Fibroblast of pulmonary artery (primary cell): ENCODE measurements at places on chromosomes 4 and X.

GRCh38 chr4:67087897-67088296 lies 457.4 kb downstream of the CENPC start:
- DNase-seq = peak; percentile 24

- DNase-seq = peak; percentile 93
Observed at GRCh38 chr4:186621959-186622553, 66.7 kb upstream of the MTNR1A start.

DNA sequence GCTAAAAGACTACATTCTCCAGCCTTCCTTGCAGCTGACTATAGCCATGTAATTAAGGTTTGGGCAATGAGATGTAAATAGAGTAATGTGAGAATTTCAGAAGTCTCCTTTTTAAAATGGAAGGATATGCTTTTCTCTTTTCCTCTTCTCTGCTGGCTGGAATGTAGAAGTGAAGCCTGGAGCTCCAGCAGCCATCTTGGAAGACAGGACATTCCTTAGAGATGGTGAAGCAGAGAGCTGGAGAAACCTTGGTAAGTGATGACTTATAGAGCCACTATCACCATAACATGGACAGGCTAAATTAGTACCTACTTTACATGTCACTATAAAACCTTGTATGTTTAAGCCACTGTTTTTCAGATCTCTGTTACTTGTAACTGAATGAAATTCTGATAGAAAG lies 48.0 kb downstream of the RASL11B start:
- no peak for DNase-seq

- DNase-seq = peak; percentile 43
Observed at GRCh38 chrX:134849390-134849789, 141.4 kb upstream of the SMIM10 start.

GRCh38 chr4:10554121-10554520 lies 96.9 kb upstream of the ZNF518B start:
- no peak for DNase-seq

DNA sequence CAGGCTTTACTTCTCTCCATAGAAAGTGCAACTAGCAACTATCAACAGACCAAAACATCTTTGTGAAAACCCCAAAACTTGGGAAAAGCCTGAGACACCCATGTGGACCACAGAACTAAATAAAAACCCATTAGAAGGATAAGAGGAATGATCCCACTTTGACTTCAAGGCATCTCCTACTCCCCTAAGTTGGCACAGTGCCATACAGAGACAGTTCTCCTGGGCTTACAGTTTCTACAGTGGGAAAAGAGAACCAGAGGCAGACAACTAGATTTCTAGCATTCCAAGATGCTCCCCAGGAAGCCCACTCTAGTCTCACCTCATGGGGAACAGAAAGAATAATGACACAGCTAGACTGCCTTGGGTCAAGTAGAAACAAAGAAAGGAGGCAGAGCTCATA lies 20.4 kb downstream of the TMLHE start:
- no peak for DNase-seq

- DNase-seq = no peak
Observed at GRCh38 chr4:182518421-182518820, 275.2 kb downstream of the TENM3 start.

DNA sequence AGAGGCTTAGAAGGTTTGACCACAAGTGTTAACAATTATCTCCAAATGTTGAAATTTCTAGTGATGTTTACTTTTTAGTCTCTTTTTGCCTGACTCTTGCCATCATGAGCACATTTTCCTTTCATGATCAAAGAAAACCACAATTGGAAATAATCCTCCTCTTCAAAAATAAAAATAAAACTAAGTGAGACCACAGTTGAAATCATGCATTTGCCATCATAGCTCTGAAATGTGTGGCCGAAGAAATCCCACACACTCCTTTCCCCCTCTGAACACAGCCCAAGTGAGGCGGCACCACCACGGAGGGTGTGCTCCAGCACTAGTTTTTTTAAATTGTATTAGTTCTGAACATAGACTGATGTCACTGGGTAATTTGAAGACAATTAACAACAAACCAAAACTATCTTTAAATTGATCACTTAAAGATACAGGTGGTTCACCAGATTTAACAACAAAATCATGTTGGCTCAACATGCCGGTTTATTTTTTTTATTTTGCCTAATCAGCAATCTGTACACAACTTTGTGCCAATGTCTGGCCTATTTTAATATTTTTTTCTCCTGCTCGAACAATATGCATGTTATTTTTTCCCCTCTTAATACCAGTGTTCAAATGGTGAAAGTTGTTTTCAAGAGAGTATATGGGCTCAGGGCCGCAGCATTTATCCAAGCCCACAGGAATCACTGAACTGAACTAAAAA lies 17.6 kb downstream of the APBB2 start:
- DNase-seq = no peak

DNA sequence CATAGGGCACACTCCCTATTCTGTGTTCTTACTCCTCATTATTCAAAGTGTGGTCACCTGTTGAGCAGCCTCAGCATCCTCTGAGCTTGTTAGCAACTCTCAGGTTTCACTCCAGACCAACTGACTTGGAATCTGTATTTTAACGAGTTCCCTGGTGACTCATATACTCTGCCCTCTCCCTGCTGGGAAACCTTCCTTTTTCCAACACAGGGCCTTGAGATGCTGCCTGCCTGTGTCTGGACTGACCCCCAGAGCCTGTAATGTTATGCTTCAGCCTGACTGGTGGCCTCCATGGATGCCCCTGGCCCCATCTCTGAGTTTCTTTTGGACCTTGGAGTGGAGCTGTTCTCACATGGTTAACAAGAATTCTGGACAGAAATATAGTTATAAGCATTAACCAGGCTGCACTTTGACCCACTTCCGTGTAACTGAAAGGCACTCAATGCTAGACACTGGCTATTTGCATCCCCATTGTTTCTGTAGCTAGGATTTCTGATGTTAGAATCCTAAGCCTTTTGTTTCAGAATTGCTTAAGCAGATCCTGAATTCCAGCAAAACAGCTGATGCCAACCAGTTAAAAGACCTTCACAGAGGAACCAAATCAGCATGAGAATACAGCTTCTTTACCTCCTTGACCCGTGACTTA lies 262.6 kb downstream of the STIM2 start:
- no peak for DNase-seq

DNA sequence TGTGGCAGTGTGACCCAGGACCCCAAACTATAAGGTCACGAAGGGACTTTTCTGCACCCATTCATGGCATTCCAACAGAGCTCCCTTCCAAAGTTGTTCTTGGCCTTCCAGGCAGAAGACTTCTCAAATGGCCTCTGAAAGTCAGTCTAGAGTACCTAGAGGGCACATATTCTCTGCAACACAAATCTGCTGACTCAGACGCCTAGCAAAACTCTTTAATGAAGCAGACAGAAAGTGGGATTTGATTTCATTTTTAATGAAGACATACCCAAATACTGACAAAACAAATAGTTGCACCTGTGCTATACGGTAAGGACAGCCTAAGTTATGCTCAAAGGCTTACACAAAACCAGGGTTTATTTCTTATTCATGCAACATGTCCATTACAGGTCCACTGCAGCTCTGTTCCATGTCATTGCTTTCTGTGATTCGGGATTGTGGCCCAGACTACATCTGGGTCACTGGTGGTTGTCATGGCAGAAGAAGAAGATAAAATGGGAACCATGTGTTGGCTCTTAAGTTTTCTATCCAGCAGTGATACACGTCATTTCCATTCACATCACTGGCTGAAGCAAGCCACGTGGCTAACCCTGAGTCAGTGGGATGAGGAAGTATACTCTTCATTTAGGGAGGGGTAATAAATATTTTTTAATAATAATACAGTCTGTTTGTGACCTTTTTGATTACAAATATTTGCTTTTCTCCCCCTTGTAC lies 57.7 kb downstream of the NAT8L start:
- no peak for DNase-seq

DNA sequence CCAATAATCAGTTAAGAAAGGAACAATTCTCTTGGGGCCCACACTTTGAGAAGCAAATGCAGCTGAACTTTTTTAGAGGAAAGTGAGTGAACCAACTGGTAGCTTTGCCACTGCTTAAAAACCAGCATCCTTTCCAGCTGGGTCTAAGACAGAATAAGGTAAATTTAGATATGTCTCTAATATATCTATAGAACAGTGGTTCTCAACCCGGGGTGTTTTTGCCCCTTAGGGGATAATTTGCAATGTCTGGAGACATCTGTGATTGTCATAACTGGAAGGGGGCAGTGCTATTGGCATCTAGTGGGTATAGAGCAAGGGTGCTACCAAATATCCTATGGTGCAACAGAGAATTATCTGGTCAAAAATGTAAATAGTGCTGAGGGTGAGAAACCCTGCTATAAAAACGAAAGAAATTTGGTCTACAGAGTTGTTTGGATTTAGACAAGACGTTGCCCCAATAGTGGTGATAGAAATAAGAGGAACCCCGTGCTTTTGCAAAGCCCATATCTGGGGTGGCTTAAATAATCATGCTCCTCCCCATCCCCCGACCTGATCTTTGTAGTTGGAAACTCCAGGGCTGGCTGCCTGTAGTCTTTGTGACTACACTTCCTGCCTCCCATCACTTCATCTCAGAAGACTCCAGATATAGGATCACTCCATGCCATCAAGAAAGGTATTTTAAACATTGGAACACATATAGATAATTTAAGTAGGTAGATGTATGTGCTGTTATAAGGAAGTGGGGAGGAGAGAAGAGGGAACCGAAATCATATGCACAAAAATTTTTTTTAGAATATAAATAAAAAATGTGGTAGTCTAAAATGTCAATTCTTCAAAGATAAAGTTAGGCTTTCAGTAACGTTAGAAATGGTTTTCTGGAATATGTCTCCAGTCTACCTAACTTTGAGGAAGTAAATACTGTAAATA lies at the start of gene TLR7:
TLR7 (plus strand) TSS at position 622 of the 927 bp plus-strand sequence. CDS start 507 bp downstream, outside the sequence.
- no peak for DNase-seq

DNA sequence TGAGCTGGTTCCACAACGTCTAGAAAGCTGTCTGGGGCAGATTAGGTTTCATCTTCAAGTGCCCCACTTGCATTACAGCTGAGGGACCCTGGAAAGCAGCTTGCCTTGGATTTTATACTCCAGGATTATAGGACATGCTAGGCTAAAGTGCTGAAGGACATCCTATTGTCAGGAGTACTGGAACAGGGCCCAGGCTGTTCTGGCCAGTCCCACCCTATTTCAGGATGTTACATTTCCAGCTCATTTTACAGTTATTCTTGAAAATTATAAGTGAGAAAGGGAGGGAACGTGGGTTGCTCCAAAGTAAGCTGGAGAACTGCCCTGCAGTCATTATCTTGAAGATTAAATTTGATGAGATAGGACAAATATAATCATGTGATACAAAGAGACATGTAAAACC lies 71.0 kb upstream of the UGT8 start:
- no peak for DNase-seq

DNA sequence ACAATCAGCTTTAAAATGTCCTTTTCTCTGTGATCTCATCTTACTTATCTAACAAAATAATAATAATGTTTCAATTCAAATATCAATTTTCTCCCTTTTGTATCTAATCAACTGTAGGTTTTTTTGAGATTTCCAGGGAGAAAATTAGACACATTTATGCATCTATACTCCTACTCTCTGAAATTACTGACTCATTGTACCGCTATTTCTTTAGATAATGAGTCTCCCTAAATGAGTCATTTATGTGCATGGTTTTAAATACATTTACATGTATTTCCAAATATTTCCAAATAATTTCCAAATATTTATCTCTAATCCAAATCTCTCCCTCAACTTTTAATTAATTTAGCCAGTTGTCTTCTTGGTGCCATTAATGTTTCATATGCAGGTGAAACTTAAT lies 621.0 kb downstream of the TECRL start:
- DNase-seq = peak; percentile 6

DNA sequence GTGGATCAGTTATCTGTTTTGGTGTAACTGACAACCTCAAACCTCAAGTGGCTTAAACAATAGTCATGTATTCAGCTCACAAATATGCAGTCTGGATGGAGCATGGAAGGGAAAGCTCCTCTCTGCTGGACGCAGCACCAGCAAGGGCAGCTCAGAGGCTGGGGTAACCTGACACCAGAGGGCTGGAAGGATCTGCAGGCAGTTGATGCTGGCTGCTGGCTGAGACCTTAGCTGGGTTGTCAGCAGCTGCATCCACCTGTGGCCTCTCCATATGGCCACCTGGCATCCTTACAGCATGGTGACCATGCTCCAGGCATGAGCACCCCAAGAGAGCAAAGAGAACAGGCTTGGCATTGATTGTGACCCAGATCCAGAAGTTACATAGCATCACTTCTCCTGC lies 46.7 kb downstream of the ENPP6 start:
- peak; percentile 8 for DNase-seq

GRCh38 chr4:47493238-47494123 lies 8.4 kb downstream of the ATP10D start:
- no peak for DNase-seq

GRCh38 chr4:122814426-122814825 lies 12.2 kb upstream of the FGF2 start:
- no peak for DNase-seq

DNA sequence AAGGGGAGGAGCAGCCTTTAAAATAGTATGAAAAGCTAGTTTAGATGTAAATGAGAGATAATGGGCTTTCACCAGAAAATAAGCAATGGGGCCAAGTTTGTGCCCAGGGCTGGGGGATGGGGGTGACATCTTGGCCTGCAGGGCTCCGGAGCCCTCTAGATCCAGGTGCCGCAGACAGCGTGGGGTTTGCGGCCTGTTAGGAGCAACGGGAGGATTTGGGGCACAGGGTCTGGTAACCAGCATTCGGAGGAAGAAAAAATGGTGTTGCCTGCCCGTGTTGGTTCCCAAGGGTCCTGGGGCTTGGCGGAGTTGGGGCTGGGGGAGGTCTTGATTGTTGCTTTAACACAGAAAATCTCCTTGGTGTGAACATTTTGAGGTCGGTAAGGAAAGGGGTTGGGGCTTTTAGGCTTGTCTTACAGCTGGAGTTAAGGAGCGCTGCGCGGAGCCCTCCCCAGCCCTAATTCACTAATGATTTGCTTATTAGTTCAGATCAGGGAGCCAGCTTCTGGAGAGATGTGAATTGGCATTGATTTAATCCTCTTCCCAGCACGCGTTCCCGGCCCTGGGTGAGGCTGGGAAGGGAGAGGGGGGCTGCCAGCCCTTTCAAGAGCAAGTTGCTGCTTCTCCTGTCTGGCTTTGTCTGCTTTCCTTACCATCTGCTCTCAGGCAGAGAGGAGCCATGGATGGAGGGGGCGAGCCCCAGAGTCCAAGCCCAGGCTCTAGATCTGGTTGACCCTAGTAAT lies 443.4 kb downstream of the BCOR start:
- DNase-seq = no peak

DNA sequence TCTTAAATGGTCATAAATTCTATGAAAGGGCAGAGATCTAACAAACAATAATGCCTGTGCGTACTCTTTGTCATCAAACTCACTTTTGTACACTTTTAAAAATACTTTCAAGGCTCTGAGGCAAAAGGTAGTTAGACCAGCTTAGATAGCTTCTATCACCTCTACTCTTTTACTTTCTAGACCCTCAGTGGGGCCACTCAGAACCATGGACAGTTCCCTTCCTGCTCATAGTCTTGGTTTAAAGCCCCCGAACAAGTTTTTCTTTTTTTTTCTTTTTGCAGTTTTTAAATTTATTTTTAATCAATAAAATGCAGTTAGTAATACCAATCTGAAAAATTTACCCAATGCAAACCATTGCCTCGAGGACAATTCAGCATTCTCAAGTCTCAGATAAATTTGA lies 460.5 kb upstream of the CNKSR2 start:
- peak; percentile 13 for DNase-seq

- DNase-seq = peak; percentile 1
Observed at GRCh38 chr4:288891-289290, 16.4 kb downstream of the ZNF732 start.

GRCh38 chr4:151484396-151485102 lies 75.6 kb downstream of the FHIP1A start:
- DNase-seq = peak; percentile 69
